ENCODE measurements at places on chromosomes 5 and 9.

DNA sequence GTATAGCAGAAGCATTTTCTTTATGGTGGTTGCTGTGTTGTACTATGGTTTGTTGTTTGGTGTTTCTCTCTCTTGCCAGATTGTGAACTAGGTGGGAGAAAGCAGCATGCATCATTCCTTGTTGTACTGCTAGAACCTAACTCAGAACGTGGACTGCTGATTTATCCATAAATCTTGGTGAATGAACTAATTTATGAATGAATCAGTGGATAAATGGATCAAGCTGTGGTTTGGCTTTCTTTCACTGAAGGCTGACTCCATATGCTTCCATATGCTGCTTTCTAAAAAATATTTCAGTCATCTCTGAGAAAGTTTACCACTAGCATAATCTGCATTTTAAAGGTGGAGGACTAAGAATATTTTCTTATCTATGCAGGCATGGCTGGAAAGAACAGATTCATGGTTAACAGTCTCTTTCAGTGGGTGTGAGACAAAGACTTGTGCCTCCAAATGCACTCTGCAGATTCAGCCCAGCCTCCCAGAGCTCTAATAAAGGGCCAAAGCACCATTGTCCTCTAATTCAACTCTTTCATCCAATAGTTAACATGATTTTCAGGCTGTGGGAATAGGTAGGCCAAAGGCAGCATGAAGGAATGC lies 237.7 kb downstream of the SH3GL2 start:
- DNase-seq, result no peak

DNA sequence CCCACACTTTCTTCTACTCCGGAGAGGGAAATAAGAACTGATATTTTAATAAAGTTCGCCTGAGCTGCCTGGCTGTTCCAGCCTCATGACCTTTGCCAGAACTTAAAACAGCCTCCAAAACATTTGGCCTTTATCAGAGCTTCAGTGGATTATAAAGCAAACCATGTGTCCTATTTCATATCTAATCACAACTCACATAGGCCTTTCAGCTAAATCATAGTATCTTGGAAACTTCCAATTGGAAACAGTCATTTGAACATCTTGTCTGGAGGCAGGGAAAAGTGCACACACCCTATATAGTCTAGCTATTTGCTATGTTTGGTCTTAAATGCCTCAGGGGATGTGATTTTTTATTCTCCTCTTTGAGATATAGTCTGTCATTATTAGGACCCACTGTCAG lies 46.0 kb upstream of the FREM1 start:
- no peak for DNase-seq

DNA sequence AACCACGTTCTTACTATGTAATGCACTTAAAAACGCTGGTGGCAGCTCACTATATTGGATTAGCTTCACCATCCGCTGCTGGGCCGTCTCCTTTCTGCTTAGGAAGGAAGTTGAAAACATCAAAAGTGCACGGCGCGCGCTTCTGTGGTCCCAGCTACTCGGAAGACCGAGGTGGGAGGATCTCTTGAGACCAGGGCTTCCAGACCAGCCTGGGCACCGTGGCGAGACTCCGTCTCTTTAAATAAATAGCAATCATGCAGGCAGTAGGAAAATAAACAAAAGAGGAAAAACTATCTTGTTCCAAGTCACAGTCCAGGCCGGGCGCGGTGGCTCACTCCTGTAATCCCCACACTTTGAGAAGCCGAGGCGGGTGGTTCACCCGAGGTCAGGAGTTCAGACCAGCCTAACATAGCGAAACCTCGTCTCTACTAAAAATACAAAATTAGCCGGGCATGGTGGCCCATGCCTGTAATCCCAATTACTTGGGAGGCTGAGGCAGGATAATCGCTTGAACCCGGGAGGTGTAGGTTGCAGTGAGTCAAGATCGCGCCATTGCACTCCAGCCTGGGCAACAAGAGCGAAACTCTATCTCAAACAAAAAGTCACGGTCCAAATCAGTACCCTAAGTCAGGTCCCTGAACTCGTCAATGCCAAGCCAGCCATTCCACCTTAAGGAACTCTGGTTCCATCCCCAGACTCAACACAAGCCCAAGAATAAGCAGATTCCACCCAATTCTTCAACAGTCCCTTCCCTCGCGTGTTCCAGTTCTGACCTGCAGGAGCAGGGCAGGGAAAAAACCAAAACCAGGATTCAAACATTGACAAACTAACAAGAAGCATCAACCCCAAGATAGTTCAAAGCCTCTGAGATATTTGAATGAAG lies 1.0 kb upstream of the GOLGA1 start:
- peak; percentile 26 for DNase-seq

DNA sequence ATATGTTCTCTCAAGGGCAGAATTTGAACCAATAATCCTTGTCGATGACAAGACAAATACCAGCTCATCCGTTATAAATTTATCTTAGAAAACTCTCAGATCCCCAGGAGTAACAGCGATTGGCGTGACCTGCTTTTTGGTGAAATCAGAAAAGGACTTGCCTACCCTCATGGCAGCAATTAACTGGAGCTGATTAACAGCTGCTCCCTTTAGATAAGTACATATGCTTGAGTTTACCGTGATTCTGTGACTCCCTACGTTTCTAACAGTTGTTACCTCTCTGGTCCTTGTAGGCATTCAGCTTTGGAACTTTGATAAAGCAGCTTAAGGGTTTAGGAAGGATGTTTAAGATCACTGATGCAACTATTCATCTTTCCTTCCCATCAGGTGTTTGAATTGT lies 2.6 kb downstream of the INVS start:
- DNase-seq, result no peak

GRCh38 chr9:100511205-100511604 lies 38.3 kb downstream of the TMEFF1 start:
- DNase-seq, result no peak

- DNase-seq, result no peak
Observed at GRCh38 chr9:11135851-11136250, 523.0 kb upstream of the PTPRD start.

DNA sequence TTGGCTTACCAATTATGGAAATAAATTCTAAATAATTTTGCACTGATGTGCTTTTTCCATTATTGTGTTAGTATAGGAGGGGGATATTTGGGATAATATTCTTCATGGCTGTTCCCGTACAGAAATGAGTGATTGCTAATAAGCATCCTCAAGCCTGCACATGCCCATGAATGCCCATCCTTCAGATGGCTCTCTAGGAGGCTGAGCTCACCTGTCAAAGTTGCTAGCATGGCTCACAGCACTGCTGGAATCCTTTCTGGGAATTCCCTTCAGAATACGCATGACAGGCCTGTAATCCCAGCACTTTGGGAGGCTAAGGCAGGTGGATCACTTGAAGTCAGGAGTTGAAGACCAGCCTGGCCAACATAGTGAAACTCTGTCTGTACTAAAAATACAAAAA lies 124.1 kb downstream of the NXNL2 start:
- no peak for DNase-seq

GRCh38 chr5:147892696-147893296 lies 13.5 kb downstream of the C5orf46 start:
- no peak for DNase-seq

DNA sequence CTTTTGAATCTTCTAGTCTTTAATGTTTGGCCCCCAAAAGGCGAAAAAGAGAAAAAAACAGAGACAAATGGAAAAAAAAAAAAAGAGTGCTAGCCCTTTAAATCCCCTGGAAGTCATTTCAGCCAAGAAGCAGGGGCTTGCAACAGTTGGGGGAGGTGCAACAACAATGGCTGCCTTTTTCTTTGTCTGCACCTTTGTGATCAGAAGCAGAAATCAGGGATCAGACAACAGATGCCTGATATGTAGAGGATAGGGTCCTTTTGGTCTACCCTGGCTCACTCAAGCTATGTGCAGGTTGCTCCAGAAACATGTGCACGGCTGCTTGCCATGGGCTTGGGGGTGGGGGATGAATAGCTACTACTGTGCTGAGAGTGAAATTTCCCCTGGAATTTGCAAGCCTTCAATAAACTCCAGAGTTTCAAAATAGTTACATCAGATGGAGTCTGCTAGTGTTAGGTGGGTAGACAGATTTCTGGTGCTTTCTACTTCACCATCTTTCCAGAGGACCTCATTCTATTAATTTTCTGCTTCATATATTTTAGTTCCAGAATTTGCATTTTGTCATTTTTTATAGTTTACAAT lies 150.9 kb downstream of the FGF18 start:
- no peak for DNase-seq

- DNase-seq, result no peak
Observed at GRCh38 chr5:37549411-37549810, 170.3 kb downstream of the WDR70 start.

Data from stimulated activated CD8-positive, alpha-beta memory T cell treated with anti-CD3 and anti-CD28 coated beads, Interleukin-15, amount 100 ng/mL, for 24 hours (primary cell).